ENCODE measurements at places on chromosomes 3 and 15.

GRCh38 chr15:73856458-73857192 is 16.7 kb upstream of the TBC1D21 start:
- DNase-seq: no peak

GRCh38 chr3:19945969-19946831 is 697 bp upstream of the RAB5A start:
- DNase-seq: no peak

DNA sequence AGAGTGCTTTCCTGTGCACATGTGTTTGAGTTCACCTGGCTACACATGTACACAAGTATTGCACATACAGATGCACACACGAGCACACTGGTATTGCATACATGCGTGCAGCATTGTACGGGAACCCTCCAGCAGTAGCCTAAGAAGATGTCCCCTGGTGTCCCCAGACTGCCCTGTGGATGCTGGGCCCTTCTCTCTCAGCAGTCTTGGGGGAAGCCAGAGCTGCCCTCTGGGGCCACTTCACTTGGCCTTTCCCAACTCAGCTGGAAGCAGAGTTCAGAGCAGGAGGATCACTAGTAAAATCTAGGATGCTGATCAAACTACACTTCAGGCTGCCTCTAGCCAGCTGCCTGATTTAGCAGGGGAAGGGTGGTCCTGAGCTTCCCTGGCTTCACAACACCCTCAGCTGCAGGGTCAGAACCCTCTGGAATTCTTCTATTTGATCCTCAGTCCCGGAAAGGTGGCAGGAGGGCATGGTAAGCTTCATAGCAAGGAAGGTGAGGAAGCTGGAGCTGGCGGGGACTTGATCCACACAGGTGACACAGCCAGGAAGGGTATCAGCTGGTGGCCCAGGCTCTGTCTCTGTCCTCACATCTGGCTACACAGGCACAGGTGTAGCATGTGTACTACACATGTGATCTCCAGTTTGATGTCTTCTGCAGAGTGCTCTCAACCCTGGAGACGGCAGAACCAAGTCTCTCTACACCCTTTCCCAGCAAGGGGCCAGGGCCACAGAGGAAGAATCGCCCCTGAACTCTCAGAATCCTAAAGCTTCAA is 36.5 kb downstream of the KLF15 start:
- no peak for DNase-seq

DNA sequence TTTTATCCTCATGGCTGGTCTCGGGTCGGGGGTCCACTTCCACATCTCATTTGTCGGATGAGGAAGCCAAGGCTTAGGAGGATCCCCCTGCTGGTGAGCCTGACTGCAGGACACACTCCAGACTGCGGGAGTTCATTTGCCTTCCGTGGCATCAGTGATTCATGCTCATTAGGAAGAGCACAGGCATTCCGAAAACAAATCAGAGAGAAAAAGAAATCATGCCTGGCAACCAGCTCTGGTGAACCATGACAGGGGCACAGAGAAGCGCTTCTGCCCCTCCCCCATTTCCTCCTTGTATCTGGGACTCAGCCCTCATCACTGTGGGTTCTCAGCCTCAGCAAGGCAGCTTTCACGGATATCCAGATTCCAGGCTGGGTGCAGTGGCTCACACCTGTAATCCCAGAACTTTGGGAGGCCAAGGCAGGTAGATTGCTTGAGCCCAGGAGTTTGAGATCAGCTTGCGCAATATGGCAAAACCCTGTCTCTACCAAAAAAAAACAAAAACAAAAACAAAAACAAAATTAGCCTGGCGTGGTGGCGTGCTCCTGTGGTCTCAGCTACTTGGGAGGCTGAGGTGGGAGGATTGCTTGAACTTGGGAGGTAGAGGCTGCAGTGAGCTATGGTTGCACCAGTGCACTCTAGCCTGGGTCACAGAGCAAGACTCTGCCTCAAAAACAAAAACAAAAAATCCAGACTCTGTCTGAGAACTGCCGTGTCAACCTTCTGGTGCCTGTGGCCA is 28.4 kb downstream of the IRAK2 start:
- no peak for DNase-seq

DNA sequence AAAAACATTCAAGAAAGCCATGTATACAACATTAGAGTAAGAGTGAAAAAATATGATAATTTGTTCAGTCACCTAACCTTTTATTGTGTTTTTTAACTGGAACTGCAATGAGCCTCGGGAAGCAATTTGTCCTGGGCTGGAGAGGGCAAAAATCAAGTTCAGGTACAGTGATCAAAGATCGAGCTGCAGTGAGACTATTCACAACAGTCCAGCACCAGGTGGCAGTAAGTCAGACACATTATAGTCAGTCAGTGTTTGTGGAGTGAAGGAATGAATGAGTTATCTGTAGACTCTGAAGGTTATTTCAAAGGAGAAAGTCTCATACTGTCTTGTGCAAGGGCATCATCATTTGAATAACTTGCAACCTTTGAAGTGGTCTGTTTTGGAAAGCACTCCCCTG is 116.6 kb downstream of the CHDH start:
- no peak for DNase-seq

GRCh38 chr15:99542828-99543227 is 23.0 kb upstream of the MEF2A start:
- no peak for DNase-seq

DNA sequence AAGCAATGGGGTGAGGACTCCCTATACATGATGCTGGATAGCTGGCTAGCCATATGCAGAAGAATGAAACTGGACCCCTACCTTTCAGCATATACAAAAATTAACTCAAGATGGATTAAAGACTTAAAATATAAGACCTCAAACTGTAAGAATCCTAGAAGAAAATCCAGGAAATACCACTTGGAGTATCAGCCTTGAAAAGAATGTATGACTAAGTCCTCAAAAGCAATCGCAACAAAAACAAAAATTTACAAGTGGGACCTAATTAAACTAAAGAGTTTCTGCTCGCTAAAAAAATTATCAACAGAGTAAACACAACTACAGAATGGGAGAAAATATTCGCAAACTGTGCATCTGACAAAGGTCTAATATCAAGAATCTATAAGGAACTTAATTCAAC is 94.3 kb downstream of the XRN1 start:
- DNase-seq: no peak

- DNase-seq: no peak
Measured at GRCh38 chr15:64070965-64071851, 22.4 kb downstream of the CIAO2A start.

- DNase-seq: no peak
Measured at GRCh38 chr3:32586356-32586755, 15.7 kb upstream of the DYNC1LI1 start.

- no peak for DNase-seq
Measured at GRCh38 chr3:55879901-55880331, 392.8 kb upstream of the WNT5A start.

DNA sequence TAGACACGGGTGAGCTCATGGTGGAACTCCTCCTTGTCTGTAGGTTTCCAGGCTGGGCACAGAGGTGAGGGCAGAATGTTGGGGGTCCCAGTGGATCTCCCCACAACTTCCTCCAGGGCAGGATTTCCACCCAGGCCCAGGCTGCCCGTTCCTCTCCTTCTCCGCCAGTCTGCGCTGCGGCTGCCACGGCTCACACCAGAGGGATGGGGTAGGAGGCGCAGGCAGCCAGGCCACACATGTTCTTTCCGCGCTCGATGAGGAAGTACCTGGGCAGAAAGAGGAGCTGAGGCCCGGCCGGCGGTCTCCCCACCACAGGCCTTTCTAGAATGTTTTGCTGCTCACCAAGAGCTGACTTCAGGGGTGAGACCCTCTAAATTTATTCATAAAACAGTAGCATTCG is 22.9 kb downstream of the CTSH start:
- no peak for DNase-seq

- no peak for DNase-seq
Measured at GRCh38 chr15:80015156-80015555, 44.2 kb upstream of the BCL2A1 start.

DNA sequence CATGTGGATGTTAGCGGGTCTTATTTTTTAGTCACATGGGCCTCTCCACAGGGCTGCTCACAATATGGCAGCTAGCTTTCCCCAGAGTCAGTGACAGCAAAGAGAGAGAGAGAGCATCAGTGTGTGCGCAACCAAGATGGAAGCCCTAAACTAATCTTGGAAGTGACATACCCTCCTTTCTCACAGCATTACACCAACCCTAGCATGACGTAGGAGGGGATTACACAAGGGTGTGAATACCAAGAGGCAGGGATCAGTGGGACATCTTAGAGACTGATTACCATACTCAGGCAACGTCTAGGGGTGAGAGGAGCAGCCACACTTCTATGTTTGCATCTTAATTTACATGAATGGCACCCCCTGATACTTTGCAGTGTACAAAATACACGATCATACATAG is 3.5 kb upstream of the UBE2E2 start:
- no peak for DNase-seq

- DNase-seq: no peak
Measured at GRCh38 chr15:86063356-86064095, 16.1 kb upstream of the AGBL1 start.

DNA sequence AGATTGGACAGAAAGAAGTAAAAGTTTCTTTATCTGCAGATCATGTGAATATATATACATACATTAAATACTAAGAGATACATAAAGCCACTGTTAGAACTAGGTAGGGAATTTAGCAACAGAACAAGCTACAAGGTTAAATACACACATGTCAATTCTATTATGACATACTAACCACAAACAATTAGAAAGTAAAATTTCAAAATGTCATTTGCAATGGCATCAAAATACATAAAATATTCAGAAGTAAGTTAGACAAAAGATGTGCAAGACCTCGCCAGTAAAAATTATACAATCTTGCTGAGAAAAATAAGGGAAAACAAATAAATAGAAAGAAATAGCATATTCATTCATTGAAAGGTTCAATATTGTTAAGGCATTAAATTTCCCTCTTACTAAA is 200.0 kb upstream of the HES1 start:
- DNase-seq: no peak

DNA sequence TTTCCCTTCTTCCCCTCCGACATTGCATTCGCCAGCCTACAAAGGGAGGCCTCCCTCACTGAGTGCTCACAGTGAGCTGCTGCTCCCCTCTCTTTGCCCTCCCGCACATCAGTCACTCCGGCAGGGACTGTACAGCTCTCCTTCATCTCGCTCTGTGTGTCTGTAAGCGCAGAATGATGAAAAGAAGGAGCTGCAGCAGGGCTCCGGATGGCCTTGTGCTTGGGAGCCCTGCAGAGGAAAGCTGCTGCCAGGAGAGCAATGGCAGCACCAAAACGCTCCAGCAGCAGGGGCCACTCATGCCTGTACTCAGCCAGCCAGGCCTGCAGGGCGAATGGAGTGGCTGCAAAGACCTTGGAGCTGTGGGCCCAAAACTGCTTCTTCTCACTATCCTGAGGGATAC is 107.0 kb upstream of the NSMCE3 start:
- no peak for DNase-seq

DNA sequence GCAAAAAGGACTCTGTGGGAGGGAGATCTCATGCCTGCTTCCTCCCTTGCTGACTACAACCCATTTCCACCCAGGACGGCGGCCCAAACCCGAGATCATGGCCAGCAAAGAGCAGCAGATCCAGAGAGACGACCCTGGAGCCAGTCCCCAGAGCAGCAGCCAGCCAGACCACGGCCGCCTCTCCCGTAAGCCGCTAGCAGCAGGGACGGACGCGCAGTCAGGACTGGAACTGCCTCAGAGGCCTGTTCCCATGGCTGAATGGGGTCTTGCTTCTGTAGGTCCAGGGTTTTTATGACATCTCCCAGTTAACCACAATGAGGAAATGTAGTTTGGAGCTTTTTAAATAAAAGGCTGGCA is 67.2 kb downstream of the BOC start:
- no peak for DNase-seq

GRCh38 chr15:70531576-70531975 is 231.8 kb downstream of the UACA start:
- no peak for DNase-seq

DNA sequence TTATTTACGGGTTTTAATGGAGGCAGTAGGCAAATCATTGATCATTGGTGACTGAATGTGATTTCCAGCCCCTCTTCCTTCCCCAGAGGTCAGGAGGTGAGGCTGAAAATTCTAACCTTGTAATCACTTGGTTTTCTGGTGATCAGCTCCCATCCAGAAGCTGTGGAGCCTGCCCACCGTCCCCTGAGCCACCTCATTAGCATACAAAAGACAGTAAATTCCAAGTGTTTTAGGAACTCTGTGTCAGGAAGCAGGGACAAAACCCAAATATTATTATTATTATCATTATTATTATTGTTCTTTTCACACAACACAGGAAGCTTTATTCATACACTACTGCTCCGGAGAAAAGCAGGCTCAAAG is 18.2 kb downstream of the FOXB1 start:
- no peak for DNase-seq

DNA sequence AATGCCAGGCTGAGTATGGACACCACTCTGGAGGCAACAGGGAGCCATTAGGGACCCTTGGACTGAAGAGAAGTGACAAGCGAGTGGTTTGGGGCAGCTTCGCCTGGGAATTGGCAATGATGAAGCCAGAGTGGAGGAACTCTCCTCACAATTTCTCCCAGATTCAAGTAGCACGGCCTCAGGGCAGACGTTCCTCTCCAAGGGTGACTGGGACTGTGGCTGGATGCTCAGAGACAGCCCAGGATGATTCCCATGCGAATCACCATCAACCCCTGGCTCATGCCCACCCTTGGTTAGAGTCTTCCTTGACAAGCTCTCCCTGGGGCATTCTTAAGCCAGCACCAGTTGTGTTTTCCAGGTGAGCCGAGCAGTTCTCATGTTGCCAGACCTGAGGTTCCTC is 16.3 kb upstream of the DOCK3 start:
- no peak for DNase-seq

Data from activated CD8-positive, alpha-beta memory T cell treated with anti-CD3 and anti-CD28 coated beads for 4 hours (primary cell).